ENCODE measurements at places on chromosomes 11 and 22.

GRCh38 chr11:73281201-73281741 is 9.1 kb downstream of the P2RY6 start:
- DNase-seq: no peak

GRCh38 chr11:115700981-115701875 is 197.0 kb upstream of the CADM1 start:
- DNase-seq: no peak

- DNase-seq: no peak
These were observed 1088.2 kb downstream of the BRD1 start for GRCh38 chr22:48739348-48740085.

DNA sequence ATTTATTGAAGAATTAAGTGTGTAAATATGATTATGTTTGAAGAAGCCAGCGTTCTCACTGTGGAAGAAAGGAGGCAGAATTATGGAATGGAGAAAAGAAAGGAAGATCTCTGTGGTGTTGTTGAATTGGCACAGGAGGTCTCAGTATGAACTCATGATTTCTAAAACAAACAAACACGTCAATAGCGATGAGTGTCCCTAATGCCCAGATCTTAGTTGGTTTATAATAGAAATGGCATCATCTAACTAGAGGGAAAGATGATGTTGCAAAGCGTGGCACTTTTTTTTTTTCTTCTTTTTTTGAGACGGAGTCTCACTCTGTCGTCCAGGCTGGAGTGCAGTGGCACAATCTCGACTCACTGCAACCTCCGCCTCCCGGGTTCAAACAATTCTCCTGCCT is 39.2 kb upstream of the SLN start:
- DNase-seq: no peak

GRCh38 chr11:81380395-81380794 is 1353.3 kb downstream of the FAM181B start:
- DNase-seq: no peak

- no peak for DNase-seq
These were observed 125.2 kb downstream of the PHF21B start for GRCh38 chr22:44884562-44884961.

DNA sequence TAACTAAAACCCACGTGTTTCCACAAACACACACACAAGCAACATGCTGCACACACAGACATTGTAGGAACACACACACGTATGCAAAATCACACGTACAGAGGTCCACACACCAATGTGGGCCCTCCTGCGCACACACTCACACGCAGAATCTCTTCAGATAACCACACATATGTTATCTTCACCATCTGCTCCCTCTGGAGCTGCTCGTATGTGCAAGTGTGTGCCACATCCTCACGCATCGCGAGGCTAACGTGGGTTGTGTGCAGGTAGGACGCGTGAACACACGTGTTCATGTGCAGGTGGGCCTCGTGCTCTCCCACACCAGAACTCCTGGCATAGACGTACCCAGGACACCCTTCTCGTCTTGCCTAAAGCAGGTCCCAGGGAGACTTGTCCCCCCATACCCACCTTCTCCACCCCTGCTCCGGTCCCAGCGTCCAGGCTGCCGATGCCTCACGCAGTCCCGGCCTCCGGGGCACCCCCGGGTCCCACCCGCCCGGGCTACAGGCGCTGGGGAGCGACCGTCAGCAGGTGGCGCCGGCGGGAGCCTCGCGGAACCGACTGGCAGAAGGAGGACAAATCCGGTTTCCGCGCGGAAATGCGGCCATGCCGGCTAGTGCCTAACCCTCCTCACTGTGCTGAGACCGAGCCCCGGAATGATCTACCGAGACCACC is 10.3 kb upstream of the IGSF9B start:
- no peak for DNase-seq

DNA sequence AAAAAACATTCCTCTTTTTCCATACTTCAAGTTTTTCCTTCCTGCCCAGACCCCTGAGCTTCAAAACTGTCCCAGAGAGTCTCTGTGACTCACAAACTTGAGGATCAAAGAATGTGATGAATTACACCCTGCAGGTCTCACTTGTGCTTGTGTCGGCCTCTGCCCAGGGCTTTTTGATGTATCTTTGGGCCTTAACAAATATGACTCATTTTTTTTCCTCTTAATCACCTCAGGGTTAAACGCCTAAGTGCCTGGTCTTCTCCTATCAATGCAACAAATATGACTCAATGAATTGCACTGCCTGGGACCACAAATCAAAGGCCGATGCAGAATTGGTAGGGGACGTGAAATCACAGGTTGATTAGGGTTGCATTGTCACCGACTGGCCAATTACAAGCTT is 267.7 kb downstream of the LARGE1 start:
- DNase-seq: no peak

DNA sequence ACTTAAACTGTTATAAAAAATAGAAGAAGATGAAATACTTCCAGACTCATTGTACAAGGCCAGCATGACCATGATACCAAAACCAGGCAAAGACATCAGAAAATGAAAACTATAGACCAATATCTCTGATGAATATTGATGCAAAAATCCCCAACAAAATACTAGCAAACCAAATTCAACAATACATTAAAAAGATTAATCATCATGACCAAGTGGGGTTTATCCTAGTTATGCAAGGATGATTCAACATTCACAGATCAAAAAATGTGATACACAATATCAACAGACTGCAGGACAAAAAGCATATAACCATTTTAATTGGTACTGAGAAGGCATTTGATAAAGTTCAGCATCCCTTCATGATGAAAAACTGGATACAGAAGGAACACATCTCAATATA is 824.5 kb upstream of the RAG2 start:
- no peak for DNase-seq
